ENCODE measurements at places on chromosomes 2 and 18.

DNA sequence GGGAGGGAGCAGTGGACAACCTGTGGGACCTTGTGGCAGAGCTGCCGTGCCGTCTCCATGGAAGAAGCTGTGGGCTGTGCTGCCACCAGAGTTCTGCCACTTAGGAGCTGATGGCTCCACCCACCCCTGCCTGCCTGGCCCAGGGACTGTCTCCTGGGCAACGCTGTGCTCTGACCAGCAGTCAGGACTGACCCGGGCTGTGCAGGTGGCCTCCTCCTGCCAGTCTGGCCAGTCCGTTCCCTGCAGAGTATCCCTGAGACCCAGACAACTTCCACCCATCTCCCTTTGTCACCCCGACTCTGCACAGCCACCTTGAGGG, 12.8 kb downstream of the ASIC4 start:
- no peak overlapping the region for H3K27ac ChIP-seq
- no peaks in the 10 kb centered on the region for H3K36me3 ChIP-seq
- H3K27me3 ChIP-seq = peaks cover 22% of the 10 kb centered on the region
- H3K4me3 ChIP-seq = no peak overlapping the region

GRCh38 chr18:9038277-9038871, 64.1 kb upstream of the NDUFV2 start:
- no peak for DNase-seq
- no peaks in the 10 kb centered on the region for H3K4me1 ChIP-seq
- H3K4me3 ChIP-seq = no peak overlapping the region
- H3K27me3 ChIP-seq = no peaks in the 10 kb centered on the region
- H3K36me3 ChIP-seq = no peaks in the 10 kb centered on the region

DNA sequence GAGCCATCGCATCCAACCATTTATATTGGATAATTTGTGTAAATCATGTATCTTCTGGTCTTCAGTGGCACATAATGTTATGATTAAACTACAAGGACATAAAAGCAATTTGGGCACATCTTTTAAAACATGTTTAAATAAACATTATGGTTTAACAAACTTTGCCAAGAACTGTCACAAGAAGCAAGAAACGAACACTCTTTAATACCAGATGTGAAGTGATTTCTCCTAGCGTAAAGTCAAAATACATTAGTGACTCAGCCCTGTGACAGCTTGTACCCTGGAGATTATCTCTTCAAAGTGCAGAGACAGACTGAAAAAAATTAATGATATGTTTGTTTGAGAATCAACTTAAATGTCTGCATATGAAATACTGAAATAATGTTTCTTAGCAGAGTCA, 39.9 kb downstream of the DSEL start:
- no peaks in the 10 kb centered on the region for H3K27me3 ChIP-seq
- no peak for DNase-seq
- H3K27ac ChIP-seq = no peak overlapping the region

DNA sequence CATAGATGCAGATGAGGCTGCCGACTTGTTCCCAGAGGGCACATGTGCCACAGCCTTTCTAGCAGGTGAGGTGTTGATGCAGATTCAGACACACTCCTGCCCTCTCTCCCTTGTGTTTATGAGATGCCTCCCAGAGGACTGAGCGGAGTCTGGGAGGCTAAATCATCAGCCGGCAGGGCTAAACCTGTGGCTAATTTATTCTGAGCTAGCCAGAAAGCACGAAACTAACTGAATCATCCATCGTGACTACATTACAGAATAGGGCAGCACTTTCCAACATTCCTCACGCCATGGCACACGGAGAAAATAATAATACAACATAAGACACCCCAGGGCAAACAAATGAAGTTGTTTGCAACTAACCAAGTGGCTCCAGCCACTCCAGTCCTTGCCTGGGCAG, 101.7 kb upstream of the FZD7 start:
- H3K27ac ChIP-seq = no peak overlapping the region
- no peak overlapping the region for H3K4me3 ChIP-seq
- H3K27me3 ChIP-seq = no peaks in the 10 kb centered on the region

GRCh38 chr2:80515964-80516363, 211.4 kb upstream of the LRRTM1 start:
- H3K4me1 ChIP-seq = no peaks in the 10 kb centered on the region
- H3K27me3 ChIP-seq = no peaks in the 10 kb centered on the region
- H3K4me3 ChIP-seq = no peak overlapping the region
- no peak for DNase-seq

DNA sequence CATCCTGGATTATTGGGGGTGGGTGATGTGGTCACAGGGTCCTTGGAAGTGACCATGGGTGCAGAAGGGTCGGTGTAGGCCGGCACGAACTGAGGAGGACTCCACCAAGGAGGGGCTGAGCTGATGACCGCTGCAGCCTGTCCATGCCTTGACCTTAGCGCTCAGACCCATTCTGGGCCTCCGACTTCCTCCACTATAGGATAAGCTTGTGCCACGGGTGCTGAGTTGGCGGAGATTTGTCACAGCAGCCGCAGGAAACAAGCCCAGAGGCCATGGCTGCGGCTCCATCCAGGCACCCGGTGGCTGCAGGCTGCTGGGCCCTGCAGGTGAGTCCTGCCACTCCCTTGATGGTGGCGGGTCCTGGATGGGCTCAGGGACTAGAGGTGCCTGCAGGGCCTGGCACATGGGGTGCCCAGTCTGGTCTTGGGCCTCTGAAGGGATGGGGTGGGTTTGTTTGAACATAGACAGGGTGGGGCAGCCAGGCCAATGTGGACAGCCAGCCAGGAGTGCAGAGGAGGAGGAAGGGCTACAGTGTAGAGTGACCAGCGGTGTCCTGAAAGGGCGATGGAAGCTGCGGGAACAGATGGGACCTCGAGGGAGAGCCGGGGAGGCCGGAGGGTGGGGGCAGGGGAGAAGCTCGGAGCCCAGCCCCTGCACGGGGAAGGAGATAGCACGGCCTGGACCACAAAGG, 84.8 kb downstream of the SEPTIN10 start:
- peaks cover 4% of the 10 kb centered on the region for H3K27me3 ChIP-seq
- H3K36me3 ChIP-seq = no peaks in the 10 kb centered on the region
- DNase-seq = no peak

DNA sequence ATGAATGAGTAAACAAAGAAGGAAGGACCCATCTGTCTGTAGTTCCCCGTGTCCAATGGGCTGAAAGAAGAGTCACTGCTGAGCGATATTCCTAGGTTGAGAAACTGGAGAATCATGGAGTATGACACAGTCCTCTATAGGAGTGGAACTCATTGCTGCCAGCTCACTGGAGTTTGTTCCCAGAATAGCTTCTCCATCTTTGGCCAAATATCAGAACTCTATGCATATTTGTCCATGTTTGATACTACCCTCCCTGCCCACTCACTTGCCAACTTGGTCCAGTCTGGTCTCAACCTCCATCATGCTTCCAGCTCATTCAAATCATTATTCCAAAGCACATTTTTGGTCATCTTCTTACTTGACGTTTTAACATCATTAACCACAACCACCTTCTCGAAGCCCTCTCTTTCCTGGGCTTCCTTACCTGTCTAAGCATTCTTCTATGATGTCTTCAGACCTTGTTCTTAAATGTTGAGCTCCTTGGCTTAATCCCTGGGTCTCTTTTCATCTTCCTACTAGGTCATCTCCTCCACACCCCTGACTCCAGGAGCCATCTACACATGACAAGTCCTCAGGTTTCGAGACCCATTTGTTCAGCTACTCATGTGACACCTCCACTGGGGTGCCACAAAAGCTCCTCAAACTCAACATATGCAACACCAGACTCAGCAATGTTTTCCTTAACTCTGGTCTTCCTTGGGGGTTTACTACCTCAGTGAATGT, 221.6 kb downstream of the MYCN start:
- H3K4me3 ChIP-seq = no peak overlapping the region
- H3K4me1 ChIP-seq = no peaks in the 10 kb centered on the region
- no peak overlapping the region for H3K27ac ChIP-seq
- H3K27me3 ChIP-seq = no peaks in the 10 kb centered on the region
- DNase-seq = no peak
- no peaks in the 10 kb centered on the region for H3K36me3 ChIP-seq

GRCh38 chr2:239673641-239674040, 272.8 kb upstream of the HDAC4 start:
- no peak overlapping the region for H3K27ac ChIP-seq
- H3K27me3 ChIP-seq = peaks cover 10% of the 10 kb centered on the region
- no peak overlapping the region for H3K4me3 ChIP-seq
- peak; percentile 53 for DNase-seq

DNA sequence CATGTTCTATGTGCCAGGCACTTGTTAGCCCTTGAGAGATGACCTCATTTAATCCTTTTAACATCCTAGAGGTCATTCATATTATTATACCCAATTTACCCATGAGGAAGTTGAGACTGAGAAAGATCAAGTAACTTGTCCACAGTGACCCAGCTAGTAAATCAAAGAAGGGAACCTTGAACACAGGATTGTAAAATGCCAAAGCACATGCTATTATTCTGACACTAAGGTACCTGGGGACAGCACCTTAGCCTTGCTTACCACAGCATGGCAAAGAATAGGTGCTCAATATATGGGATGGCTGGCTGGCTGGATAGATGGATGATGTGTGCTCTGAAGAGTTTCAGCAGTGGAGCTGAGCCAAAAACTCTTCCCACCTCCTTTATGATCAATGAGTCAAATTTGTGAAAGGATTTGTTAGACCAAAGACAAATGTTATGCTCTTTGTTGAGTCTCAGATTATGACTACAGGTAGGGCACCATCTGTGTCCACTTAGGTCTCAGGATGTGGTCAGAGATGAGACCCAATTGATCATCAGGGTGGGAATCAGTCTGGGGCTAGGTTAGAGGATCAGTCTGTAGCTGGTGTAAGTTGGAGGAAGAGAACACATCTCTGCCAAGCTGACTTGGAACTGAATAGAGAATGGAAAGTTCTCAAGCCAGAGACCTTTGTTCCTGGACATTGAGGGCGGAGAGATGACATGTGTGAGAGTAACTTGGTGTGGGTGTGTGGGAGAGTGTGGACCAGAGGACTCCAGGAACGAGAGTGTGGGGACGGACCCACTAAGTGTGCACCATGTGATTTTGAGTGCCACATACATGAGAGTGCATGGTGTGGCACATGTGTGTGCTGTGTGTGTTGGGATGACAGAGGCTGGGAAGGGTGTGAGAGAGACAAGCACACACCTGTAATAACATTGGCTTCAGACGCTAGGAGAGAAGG, 16.3 kb upstream of the PKDCC start:
- no peaks in the 10 kb centered on the region for H3K36me3 ChIP-seq
- H3K27me3 ChIP-seq = no peaks in the 10 kb centered on the region
- no peaks in the 10 kb centered on the region for H3K4me1 ChIP-seq
- no peak for DNase-seq
- H3K27ac ChIP-seq = no peak overlapping the region

DNA sequence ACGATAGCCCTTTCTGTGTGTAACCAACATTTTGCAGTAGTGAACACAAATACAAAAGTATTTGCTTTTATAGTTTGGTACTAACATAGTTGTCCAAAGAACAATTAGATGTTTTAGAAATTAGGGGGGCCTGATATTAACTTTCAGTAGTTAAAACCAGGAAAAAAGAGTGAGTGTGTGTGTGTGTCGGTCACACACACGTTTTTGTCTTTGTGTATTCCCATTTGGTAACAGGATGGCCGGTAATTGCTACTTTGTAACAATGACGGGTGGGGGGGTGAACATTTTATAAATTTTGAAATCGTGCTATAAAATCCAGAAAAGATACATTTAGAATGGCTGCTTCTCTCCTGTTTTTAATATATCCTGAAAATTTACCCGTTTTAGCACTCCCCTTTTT, 1.5 kb downstream of the PPIG start:
- peak overlapping the region; percentile 63 for H3K4me3 ChIP-seq
- H3K27me3 ChIP-seq = no peaks in the 10 kb centered on the region
- peaks cover 27% of the 10 kb centered on the region for H3K4me1 ChIP-seq
- no peak for DNase-seq

- no peaks in the 10 kb centered on the region for H3K4me1 ChIP-seq
- no peak overlapping the region for H3K27ac ChIP-seq
- H3K36me3 ChIP-seq = no peaks in the 10 kb centered on the region
- H3K4me3 ChIP-seq = no peak overlapping the region
- H3K27me3 ChIP-seq = no peaks in the 10 kb centered on the region
These were observed 95.1 kb upstream of the SALL3 start for GRCh38 chr18:78884502-78884901.

DNA sequence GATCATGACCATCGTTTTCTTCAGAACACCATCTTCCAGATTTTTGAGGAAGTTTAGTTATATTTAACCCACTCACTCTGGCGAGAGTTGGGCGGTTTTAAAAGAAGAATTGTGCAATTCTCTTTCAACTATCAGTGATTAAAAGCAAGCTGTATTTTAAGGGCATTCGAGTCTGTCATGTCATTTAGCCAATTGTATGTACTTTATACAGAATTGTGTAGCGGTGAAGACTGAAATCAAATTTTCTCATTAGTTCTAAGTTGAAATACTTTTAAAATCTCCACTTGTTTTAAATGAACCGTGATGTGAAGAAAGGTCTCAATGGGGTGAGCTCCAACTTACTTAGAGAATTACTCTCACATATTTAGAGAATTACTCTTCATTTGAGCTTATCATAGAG, 214.6 kb upstream of the DTNA start:
- H3K36me3 ChIP-seq = no peaks in the 10 kb centered on the region
- H3K27ac ChIP-seq = no peak overlapping the region
- no peak for DNase-seq
- no peak overlapping the region for H3K4me3 ChIP-seq
- no peaks in the 10 kb centered on the region for H3K27me3 ChIP-seq

GRCh38 chr2:85828725-85829124, 60.1 kb downstream of the ST3GAL5 start:
- no peak overlapping the region for H3K27ac ChIP-seq
- no peaks in the 10 kb centered on the region for H3K4me1 ChIP-seq
- H3K27me3 ChIP-seq = no peaks in the 10 kb centered on the region
- no peak overlapping the region for H3K4me3 ChIP-seq
- H3K36me3 ChIP-seq = no peaks in the 10 kb centered on the region

GRCh38 chr2:202072226-202072625, 829 bp upstream of the KIAA2012 start:
- no peak for DNase-seq
- H3K36me3 ChIP-seq = no peaks in the 10 kb centered on the region
- H3K4me3 ChIP-seq = no peak overlapping the region
- H3K27ac ChIP-seq = no peak overlapping the region
- H3K27me3 ChIP-seq = no peaks in the 10 kb centered on the region
